ENCODE measurements at places on chromosomes 3 and 15. TPM values are rescaled to one million over a fixed set of nuclear protein-coding genes. Genes with fewer than 3 reads are reported as not detected.
A peak's percentile ranks its signal among the peaks of the same experiment; 100 is the strongest.

CTXN2 gene
- total RNA-seq, result not detected

CCDC80 gene
- total RNA-seq, result 174 TPM

ADGRG7 gene
- 2.8 TPM for total RNA-seq

STRA6 gene
- 158 TPM for total RNA-seq

RARB gene
- total RNA-seq, result 28.2 TPM

SOX2 gene
- 20.5 TPM for total RNA-seq

DNAH1 gene
- total RNA-seq, result 2.6 TPM

WWTR1 gene
- 45.4 TPM for total RNA-seq

STRIT1 gene
- total RNA-seq, result not detected

CACNA1D gene
- total RNA-seq, result 17.4 TPM

ARID3B gene
- 28.8 TPM for total RNA-seq

COLQ gene
- 2.4 TPM for total RNA-seq

DNA sequence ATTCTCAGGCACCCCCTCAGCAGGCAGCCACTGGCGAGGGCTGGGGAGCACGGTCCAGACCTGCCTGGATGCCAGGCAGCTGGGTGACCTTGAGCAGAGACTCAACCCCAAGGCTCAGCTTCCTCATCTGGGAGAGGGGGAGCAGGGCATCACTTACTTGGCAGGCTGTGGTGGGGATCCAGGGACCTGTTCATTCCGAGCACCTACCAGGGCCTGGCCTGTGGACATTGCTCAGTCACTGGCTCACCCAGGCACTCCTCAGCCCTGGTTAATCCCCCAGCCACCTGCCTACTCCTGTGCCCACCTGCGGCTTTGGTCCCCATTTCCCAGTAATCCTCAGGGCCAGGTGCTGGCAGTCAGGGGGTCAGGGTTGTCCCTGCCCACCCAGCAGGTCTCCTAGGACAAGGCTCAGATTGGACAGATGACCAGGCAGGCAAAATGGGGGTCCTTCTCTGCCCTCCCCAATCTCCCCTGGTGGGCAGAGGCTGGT, 9.3 kb upstream of the RPL29 start:
- H3K4me1 ChIP-seq, result peaks cover 16% of the 10 kb centered on the region
- H3K36me3 ChIP-seq, result no peaks in the 10 kb centered on the region
- no peak overlapping the region for H3K27ac ChIP-seq
- H3K27me3 ChIP-seq, result no peaks in the 10 kb centered on the region
- peak overlapping the region; percentile 28 for H3K4me3 ChIP-seq
- DNase-seq, result no peak

- H3K27me3 ChIP-seq, result peaks cover 5% of the 10 kb centered on the region
- H3K27ac ChIP-seq, result peak overlapping the region; percentile 88
- peak; percentile 92 for DNase-seq
Observed at GRCh38 chr15:68256675-68257450, 20.7 kb upstream of the FEM1B start.

GRCh38 chr3:105826778-105827634, 41.8 kb downstream of the CBLB start:
- DNase-seq, result no peak
- no peaks in the 10 kb centered on the region for H3K27me3 ChIP-seq
- no peak overlapping the region for H3K4me3 ChIP-seq
- no peak overlapping the region for H3K27ac ChIP-seq
- H3K4me1 ChIP-seq, result peaks cover 24% of the 10 kb centered on the region

GRCh38 chr3:122451371-122451770, 35.5 kb upstream of the WDR5B start:
- H3K4me1 ChIP-seq, result no peaks in the 10 kb centered on the region
- H3K4me3 ChIP-seq, result no peak overlapping the region
- DNase-seq, result no peak
- H3K27ac ChIP-seq, result no peak overlapping the region
- H3K27me3 ChIP-seq, result no peaks in the 10 kb centered on the region

- peaks cover 5% of the 10 kb centered on the region for H3K4me1 ChIP-seq
- no peaks in the 10 kb centered on the region for H3K27me3 ChIP-seq
- no peak overlapping the region for H3K27ac ChIP-seq
- no peak for DNase-seq
Observed at GRCh38 chr3:34001022-34001421, 202.6 kb downstream of the PDCD6IP start.

DNA sequence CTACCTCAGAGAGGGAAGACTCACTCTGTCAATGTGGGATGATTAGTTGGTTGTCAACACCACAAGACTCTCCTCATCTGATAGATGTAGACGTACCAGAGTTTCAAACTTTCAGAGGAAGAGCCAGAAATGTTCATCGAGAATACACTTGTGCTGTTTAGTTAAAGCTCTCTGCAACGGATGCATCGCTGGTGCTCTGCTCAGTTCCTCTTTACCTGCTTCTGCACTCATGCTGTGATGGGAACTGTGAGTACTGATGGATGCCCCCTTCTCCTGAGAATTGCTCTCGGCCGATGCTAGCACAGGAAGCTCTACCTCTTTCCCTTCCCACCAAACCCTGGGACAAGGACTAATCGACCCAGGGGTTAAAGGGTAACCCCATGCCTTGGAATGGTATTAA, 51.8 kb upstream of the CCDC54 start:
- H3K4me3 ChIP-seq, result no peak overlapping the region
- no peaks in the 10 kb centered on the region for H3K4me1 ChIP-seq
- DNase-seq, result no peak
- H3K27ac ChIP-seq, result no peak overlapping the region
- H3K36me3 ChIP-seq, result no peaks in the 10 kb centered on the region

DNA sequence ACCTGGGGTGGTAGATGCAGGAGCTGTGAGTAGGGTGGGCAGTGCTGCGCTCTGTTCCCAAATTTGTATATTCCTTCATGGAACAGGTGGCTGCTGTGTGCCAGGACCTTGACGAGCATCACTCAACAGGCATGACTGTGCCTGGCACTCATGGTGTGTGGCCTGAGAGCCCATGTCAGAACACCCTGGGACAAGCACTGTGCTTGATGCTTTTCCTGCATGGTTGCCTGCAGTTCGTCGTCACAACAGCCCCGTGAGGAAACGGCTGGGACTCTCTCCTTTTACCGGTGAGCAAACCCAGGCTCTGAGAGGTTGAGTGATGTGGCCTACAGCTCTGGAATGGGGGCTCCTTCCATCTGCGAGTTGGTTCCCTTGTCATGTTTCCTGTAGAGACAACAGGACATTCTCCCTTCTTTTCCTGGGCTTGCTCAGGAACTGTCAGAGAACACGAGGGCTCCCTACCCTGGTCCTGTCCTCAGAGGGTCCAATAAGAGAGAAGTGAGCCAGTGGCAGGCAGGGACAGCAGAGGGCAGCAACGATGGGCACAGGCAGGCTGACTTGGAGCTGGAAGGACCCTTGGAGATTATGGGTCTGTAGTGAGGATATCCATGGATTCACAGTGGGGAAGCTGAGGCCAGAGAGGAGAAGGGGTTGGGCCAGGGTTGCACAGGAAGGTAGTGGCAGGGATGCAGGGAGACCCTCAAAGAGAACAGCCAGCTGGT, 37.4 kb downstream of the PRKCD start:
- DNase-seq, result no peak
- peaks cover 14% of the 10 kb centered on the region for H3K27me3 ChIP-seq
- no peak overlapping the region for H3K4me3 ChIP-seq

GRCh38 chr15:79364571-79365240, 53.8 kb downstream of the TMED3 start:
- no peaks in the 10 kb centered on the region for H3K27me3 ChIP-seq
- H3K4me3 ChIP-seq, result no peak overlapping the region

GRCh38 chr15:68586274-68586961, 7.6 kb downstream of the CORO2B start:
- DNase-seq, result no peak
- H3K4me3 ChIP-seq, result no peak overlapping the region
- H3K27me3 ChIP-seq, result peaks cover 20% of the 10 kb centered on the region
- peaks cover 23% of the 10 kb centered on the region for H3K4me1 ChIP-seq

DNA sequence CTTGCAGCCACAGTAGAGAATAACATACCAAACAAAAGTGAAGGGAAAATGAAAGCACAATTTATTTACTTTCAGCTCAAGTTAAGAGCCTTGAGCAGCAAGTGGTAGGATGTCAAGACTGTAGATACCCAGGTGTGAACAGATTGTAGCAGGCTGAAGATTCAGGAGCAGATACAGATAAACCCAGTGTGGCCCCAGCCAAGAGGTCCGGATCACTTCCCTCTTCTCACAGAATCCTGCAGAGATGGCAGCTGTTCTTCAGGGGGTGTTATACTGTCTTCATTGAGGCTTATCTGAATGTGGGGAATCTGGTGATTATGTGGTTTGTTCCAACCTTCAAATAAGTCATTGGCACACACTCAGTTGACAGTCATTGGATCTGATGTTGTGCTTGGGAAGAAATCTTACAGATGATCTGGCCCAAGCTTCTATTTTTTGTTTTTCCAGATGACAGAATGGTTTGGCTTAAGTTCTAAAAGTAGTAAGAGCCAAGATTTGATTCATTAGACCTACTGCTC, 2.2 kb downstream of the STARD9 start:
- H3K4me3 ChIP-seq, result no peak overlapping the region
- peaks cover 4% of the 10 kb centered on the region for H3K36me3 ChIP-seq
- peaks cover 15% of the 10 kb centered on the region for H3K4me1 ChIP-seq
- DNase-seq, result no peak

DNA sequence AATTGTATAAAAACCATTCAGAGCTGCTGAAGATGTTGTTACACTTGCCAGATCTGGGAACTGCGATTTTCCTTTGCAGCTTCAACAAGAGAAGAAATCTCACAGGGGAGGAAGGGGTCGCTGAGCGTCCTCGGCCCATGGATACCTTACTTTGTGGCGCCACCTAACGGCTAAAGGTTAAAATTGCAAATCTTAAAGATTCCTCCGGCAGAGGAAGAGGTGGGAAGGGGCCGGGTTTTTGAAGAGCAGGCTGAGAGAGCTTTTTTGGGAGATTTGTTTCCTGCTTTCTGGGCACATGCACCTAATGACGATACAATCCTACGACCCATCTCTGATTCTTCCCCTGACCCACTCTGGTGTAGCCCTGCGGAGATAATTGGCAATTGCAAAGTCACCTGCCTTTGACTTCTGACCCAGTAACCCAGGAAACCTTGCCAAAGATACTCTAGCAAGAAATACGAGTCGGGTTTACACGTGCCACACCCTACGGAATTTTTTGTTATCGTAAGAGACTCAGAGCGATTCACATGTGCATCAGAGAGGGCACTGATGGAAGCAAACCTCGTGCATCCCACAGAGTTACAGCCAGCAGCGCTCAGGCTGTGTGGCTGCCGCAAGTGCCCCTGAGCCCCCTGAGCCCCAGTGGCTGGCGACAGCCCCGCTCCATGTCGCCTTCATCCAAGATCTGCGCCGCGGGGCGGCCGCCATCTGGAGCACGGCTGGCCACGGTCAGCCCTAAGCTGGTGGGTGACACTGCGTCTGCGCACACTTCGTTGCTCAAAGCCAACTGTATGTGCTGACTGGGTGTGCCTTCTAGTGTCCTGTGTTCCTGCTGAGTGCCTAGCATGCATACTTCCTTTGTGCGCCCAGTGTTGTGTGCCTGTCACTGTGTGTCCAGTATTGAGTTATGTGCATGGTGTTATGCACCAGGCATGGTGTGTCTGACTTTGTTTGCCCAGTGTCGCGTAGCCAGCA, 55.2 kb upstream of the CHRNA7 start:
- H3K36me3 ChIP-seq, result no peaks in the 10 kb centered on the region
- peak overlapping the region; percentile 80 for H3K4me3 ChIP-seq
- DNase-seq, result no peak
- peak overlapping the region; percentile 46 for H3K27ac ChIP-seq
- peaks cover 23% of the 10 kb centered on the region for H3K27me3 ChIP-seq
- peaks cover 7% of the 10 kb centered on the region for H3K4me1 ChIP-seq

- peak overlapping the region; percentile 32 for H3K4me3 ChIP-seq
- peak overlapping the region; percentile 74 for H3K27ac ChIP-seq
- peaks cover 43% of the 10 kb centered on the region for H3K4me1 ChIP-seq
- peaks cover 4% of the 10 kb centered on the region for H3K36me3 ChIP-seq
Observed at GRCh38 chr3:15310491-15311370, 21.7 kb downstream of the SH3BP5 start.

GRCh38 chr3:14836049-14836468, 17.3 kb downstream of the FGD5 start:
- H3K4me1 ChIP-seq, result peaks cover 43% of the 10 kb centered on the region
- H3K27ac ChIP-seq, result no peak overlapping the region

GRCh38 chr3:60557122-60557521, 694.1 kb downstream of the FHIT start:
- DNase-seq, result no peak
- H3K4me3 ChIP-seq, result no peak overlapping the region
- H3K36me3 ChIP-seq, result no peaks in the 10 kb centered on the region
- H3K4me1 ChIP-seq, result peaks cover 7% of the 10 kb centered on the region
- no peak overlapping the region for H3K27ac ChIP-seq

- H3K27ac ChIP-seq, result no peak overlapping the region
- no peak overlapping the region for H3K4me3 ChIP-seq
- no peak for DNase-seq
- H3K27me3 ChIP-seq, result no peaks in the 10 kb centered on the region
- no peaks in the 10 kb centered on the region for H3K36me3 ChIP-seq
Observed at GRCh38 chr15:44018151-44018550, 176.9 kb downstream of the FRMD5 start.

- no peak overlapping the region for H3K4me3 ChIP-seq
- H3K36me3 ChIP-seq, result peaks cover 35% of the 10 kb centered on the region
- no peak for DNase-seq
- no peaks in the 10 kb centered on the region for H3K27me3 ChIP-seq
- no peak overlapping the region for H3K27ac ChIP-seq
- H3K4me1 ChIP-seq, result peaks cover 22% of the 10 kb centered on the region
Observed at GRCh38 chr3:184907681-184908649, 96.0 kb downstream of the VPS8 start.

GRCh38 chr15:70387081-70387480, 289.4 kb upstream of the TLE3 start:
- no peaks in the 10 kb centered on the region for H3K36me3 ChIP-seq
- H3K27ac ChIP-seq, result no peak overlapping the region
- DNase-seq, result no peak
- peaks cover 24% of the 10 kb centered on the region for H3K4me1 ChIP-seq
- no peak overlapping the region for H3K4me3 ChIP-seq
- H3K27me3 ChIP-seq, result peaks cover 3% of the 10 kb centered on the region

GRCh38 chr3:10263646-10264363, 15.5 kb downstream of the TATDN2 start:
- H3K27ac ChIP-seq, result peak overlapping the region; percentile 56
- H3K4me1 ChIP-seq, result peaks cover 13% of the 10 kb centered on the region
- DNase-seq, result no peak
- no peaks in the 10 kb centered on the region for H3K27me3 ChIP-seq
- H3K4me3 ChIP-seq, result no peak overlapping the region
- H3K36me3 ChIP-seq, result peaks cover 44% of the 10 kb centered on the region

DNA sequence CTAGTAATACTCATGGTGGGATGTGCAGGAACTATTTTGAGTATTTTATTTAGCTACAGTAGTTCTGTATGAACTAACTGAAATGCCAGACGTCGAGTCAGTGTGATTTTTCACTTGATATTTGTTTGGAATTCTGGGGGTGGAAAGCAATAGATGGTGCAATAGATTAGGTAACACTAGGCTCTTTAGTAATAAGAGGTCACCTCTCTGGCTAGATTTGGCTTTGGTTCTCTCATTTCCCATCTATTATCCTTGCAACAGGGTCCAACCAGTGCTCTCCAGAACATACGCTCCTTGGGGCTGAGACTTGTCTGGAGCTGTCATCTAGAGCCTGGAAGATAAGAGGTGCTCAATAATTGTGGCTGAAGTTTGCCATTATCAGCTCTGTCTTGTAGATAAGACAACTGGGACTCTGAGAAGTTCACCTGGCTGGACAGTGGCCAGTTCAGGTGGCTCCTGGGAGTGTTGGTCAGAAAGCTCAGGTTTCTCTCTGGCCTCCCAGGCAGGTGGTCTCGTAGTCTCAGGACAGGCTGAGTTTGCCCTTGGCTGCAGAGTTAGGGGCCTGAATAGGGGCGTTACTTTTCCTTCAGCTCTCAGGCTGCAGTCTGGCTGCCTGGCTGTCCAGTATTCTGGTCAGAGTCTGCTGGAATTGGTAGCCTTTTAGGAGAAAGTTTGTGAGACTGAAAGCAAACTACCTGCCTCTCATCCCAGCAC, 277.5 kb upstream of the RGMA start:
- no peak overlapping the region for H3K27ac ChIP-seq
- no peak overlapping the region for H3K4me3 ChIP-seq
- peaks cover 18% of the 10 kb centered on the region for H3K4me1 ChIP-seq
- DNase-seq, result no peak
- H3K27me3 ChIP-seq, result peaks cover 10% of the 10 kb centered on the region

Data from type B pancreatic cell (in vitro differentiated cells).